ENCODE measurements at places on chromosomes 1 and 21.
A peak's percentile ranks its signal among the peaks of the same experiment; 100 is the strongest.

GRCh38 chr1:14597343-14598006, 1.0 kb upstream of the KAZN start:
- DNase-seq, result no peak

GRCh38 chr1:60470246-60470645, 396.7 kb upstream of the C1orf87 start:
- DNase-seq, result no peak

DNA sequence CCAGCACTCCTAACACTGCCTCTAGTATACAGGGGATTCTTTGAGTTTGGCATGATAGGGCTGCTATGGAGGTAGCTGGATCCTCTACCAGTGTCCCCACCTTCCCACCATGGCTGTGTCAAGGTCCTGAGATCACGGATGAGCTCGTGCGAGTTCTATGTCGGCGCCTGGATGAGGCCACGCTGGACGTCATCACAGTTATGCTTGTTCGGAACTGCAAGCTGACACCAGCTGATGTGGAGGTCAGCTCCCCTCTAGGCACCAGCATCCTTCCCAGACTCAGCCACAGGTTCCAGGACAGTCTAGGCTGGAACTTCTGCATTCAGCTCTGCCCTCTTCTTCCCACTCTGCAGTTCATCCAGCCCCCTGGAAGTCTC, 15.2 kb downstream of the HYI start:
- DNase-seq, result no peak

- DNase-seq, result no peak
Measured at GRCh38 chr1:26536081-26536480, 6.5 kb downstream of the RPS6KA1 start.

DNA sequence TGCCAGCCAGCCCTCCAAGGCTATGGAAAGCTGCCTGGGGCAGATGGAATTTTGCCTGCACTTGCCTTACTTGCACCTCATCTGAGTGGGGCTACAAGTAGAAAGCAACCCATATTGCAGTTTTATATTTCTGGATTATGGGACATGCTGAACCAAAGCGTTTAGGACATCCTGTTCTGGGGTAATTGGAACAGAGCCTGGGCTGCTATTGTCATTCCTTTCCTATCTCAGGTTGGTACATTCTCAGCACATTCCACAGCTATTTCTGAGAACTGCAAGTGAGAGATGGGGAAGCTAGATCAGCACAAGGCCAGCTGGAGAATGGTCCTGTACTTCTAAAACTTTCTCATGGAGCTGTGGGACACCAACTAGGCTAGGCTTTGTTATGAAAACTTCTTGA, 713.8 kb downstream of the KCNT2 start:
- DNase-seq, result no peak

- no peak for DNase-seq
Measured at GRCh38 chr1:78492386-78492950, 1.7 kb downstream of the PTGFR start.

DNA sequence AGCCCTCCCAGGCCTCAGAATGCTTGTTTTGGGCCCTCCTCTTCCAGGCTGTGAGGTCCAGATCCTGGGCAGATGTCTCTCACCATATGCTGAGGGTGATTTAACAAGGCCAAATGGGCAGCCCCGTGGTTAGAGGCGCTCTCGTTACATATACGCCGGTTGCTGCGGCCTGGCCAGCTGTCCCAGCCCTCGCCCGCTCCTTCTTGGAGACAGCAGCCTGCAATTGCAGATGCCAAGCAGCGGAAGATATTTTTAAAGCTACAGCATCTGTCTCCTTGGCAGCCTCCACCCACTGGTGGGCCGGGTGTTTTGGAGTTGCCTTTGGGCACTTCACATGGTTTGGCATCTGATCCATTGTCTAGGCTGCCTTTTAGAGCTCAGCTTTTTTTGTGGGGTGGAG, 178.8 kb upstream of the NFIA start:
- no peak for DNase-seq

DNA sequence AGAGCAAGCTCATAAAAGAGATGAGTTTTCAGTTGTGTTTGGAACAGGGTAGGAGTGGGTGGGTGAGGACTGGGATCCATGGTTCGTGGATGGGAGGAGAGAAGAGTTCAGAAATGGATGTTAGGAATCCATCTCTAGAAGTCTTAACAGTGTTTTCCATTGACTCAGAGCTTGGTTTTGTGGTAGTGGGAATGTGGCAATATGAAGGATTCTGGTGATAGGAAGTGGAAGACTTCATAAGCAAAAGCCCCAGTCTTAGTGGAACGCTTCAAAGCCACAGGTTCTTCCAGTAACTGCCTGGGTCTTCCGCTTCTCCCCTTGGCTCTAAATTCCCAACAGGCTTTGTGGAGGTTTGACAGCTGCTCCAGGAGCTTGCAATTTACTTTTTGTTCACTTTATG, 167.9 kb downstream of the KCNJ6 start:
- no peak for DNase-seq

- peak; percentile 37 for DNase-seq
Measured at GRCh38 chr1:6245086-6245868, 1.3 kb downstream of the HES3 start.

- DNase-seq, result no peak
Measured at GRCh38 chr1:997993-998744, 1.7 kb downstream of the HES4 start.

- DNase-seq, result no peak
Measured at GRCh38 chr1:149848340-149849110, 50.8 kb upstream of the BOLA1 start.

DNA sequence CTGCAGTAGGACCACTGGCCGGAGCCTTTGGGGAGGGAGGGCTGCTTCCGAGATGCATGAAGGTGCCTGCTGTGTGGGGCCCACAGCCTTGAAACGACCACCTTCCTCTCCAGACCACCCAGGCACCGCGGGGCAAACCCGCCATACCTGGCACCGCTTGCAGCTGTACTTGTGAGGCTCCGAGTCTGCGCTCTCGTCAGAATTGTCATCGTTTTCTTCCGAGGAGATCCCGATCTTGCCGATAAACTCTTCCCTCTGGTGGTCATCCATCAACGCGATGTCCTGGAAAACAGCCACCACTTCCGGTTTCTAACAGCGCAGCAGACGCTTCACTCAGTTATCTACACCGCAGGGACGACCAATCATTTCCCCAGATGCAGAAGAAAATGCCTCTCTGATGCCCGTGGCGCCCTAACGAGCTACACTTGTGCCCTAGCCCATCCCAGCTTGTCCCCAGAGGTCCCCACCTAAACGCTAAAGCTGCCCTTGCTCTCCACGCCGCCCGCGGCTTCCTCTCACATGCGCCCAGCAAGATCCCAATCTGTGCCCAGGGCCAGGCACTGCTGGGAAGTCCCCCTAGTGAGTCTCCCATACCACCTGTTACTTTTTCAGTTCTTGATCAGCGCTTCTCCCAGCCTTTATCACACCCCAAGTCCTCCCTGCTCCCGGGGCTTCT, 55.0 kb upstream of the RIPK4 start:
- DNase-seq, result no peak

DNA sequence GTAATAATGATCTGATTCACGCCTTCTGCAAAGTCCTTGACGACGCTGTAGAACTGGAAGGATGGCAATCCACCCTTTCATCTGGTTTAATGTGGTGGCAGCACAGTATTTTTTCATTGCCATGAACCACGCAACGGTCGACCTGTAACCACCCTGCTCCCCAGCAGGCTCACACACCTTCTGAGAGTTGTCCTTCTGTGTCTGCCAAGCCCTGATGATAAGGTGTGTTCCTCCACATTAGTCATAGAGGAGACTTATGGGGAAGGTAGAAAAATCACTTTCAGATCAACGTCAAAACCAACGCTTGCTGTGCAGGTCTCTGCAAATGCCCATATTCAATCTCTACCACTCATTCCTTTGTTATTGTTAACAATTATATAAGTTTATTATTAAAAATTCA, 328.7 kb downstream of the SIPA1L2 start:
- no peak for DNase-seq

- DNase-seq, result no peak
Measured at GRCh38 chr1:203153989-203154821, 21.4 kb downstream of the MYBPH start.

DNA sequence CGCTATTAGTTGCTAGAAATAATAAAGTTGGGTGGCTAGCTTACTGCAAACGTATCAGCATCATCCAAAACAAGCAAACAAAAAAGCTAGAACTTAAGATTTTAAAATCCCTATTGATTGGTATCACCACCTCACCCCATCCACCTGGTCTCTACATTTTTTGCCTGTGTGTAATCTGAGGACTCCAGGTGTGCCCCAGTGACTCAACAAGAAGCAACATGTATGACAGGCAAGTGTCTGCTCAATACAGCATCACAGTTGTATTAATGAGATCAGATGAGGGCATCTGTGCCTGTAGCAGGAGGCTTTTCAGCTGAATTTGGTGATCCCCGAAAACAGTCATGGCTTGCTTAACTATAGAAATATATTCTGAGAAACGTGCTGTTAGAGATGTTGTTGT, 14.6 kb upstream of the PAPPA2 start:
- no peak for DNase-seq

- no peak for DNase-seq
Measured at GRCh38 chr1:242455052-242455361, 69.5 kb downstream of the PLD5 start.

- no peak for DNase-seq
Measured at GRCh38 chr1:183484254-183484653, 12.0 kb downstream of the SMG7 start.

GRCh38 chr21:44529503-44530125, 10.4 kb downstream of the KRTAP10-1 start:
- DNase-seq, result no peak

- no peak for DNase-seq
Measured at GRCh38 chr1:47023268-47024140, at the start of gene CYP4X1. Gene CYP4X1 (plus strand): TSS chr1:47023669. CDS start chr1:47023818, 149 bp downstream.

DNA sequence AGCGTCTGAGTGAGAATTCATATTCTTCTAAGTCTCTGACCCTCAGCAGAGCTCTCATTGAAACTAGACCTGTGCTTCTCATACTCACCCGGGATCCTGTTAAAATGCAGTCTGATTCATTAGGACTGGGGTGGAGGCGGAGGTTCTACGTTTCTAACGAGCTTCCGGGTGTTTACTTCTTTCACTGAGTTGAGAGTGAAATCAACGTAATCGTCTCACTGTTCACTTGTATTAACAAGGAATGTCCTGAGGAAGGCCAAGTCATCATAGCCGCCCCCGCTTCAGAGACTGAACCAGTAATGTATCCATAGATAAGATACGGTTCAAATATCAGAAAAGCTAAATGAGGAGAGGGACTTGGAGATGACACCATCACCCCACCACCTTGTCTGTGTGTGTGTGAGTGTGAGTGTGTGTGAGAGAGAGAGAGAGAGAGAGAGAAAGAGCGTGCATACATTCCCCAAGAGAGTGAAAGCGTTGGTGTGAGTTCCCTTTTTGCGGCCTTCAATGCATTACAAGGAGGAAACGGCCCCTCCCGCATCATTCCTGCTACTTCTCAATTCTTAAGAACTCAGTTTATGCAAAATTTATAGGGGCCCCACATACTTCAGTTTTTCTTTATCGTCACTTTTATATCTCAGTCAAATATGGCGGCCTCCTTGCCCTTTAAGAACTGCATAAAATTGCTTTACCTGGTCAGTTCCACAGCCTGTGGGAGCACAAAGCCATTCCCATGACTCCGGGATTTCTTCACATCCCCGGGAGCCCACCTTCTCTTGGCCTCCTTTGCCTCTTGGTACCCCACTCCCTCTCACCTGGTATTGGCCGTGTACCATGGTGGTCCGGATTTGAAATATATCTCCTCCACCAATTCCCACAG, 19.8 kb downstream of the KMO start:
- DNase-seq, result no peak

GRCh38 chr1:178581351-178582303, 68.7 kb downstream of the TEX35 start:
- no peak for DNase-seq

DNA sequence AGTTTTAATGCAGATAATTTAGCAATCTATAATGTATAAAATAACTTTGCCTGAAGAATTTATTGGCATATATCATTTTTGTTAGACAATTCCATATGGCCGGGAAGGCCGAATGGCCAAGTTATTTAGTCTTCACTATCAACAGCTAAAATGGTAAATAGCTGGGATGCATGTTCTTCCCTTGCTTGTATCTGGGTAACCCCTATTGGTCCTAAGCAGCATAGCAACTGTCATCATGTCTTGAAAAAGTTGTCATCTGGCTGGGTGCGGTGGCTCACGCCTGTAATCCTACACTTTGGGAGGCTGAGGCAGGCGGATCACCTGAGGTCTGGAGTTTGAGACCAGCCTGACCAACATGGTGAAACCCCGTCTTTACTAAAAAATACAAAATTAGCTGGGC, 340.0 kb upstream of the DPYD start:
- no peak for DNase-seq

DNA sequence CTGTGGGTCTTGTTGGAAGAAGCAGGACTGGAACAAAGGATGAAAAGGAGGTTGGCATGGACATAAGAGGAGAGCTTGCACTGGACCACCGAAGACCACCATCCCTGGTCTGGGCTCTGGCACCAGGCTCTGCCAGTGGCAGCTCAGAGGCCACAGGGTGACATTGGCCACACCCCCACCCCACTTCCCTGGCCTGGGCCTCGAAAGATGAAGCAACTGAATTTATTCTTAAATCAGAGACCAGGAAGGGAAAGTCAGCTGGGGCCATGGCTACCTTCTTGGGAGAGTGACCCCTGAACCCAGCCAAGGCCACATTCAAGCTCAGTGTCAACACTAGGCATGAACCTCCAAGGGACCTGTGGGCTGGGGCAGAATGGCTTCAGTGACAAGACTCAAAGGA, 4.0 kb downstream of the KLHDC7A start:
- no peak for DNase-seq

GRCh38 chr1:155944444-155944799, 3.0 kb downstream of the RXFP4 start:
- DNase-seq, result no peak

- DNase-seq, result no peak
Measured at GRCh38 chr1:9038338-9038650, 12.1 kb upstream of the SLC2A7 start.

GRCh38 chr1:28296401-28297261, 32.2 kb upstream of the MED18 start:
- peak; percentile 37 for DNase-seq

GRCh38 chr1:225736437-225737098, 41.1 kb upstream of the SRP9 start:
- DNase-seq, result no peak

DNA sequence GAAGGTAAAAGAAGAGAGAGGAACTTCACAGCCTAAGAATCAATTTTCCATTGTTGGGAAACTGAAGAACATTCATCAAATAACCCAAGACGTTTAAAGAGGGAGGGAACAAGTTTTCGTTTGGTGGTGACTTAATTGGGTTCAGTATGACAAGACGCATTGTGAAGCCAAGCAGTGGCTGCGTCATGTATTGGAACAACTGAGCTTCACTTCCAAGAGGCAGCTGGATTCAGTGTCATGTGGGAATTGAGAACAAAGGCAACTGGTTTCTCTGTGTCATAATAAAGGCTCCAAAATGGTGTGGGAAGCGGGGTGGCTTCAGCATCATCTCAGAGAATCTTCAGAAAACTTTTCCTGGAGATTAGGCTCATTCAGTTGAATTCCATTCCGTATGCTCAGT, 29.8 kb upstream of the RC3H1 start:
- DNase-seq, result no peak

GRCh38 chr21:42694751-42695696, 41.6 kb downstream of the PDE9A start:
- DNase-seq, result no peak

All from smooth muscle cell of the brain vasculature (primary cell).